Keratinocyte (primary cell): ENCODE measurements at places on chromosomes 5 and 9.

DNA sequence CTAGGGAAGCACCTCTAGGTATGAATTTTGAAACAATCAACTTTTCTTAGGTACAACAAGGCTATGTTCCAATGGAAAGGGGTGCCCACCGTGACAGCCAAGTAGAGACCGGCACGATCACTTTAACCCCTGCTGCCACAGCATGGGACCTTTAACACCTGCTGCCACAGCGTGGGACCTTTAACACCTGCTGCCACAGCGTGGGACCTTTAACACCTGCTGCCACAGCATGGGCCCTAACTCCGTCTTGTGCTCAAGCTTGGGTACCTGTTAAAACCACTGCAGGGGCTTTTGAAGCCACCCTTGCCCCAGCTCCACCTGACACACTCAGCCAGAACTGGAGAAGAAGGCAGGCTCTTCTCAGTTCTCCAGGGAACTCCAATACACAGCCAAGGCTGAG, 18.2 kb upstream of the MXD3 start:
- DNase-seq: no peak

GRCh38 chr5:68216245-68217046, 890 bp downstream of the PIK3R1 start:
- DNase-seq: no peak

- no peak for DNase-seq
These were observed 489.8 kb downstream of the MAT2B start for GRCh38 chr5:163995206-163995605.

- peak; percentile 78 for DNase-seq
These were observed 50.2 kb downstream of the C9orf50 start for GRCh38 chr9:129570450-129571297.

GRCh38 chr5:32115985-32116384, 58.1 kb downstream of the GOLPH3 start:
- no peak for DNase-seq

DNA sequence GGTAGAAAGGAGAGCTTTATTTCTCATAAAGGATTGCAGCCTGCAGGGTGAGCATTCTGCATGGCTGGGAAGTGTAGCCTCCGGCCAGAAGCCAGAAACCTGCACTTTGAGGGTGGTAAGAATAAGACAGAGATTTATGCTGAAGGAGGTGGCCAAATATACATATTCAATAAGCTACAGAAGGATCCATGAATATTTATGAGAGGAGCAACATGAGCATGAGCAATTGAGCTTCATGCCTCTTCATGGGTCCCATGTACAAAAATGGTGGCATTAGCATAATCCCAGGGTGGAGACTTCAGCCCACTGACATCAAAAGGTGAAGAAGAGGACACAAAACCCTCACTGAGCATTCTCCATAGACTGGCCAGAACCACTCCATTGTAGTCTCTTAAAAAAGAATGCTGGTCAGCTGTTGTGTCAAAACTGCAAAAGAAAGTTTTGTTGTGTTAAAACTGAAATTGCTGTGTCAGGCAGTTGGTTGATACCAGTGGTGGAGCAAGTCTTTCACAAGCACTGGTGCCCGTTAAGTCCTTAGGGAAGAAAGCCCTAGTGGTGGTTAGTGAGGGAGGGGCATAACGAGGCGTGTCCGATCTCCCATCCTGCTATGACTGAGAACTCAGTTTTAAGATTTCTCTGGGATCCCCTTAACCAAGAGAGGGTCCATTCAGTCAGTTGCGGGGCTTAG, 160.8 kb upstream of the MAP1B start:
- no peak for DNase-seq

GRCh38 chr9:84597131-84597530, 72.4 kb upstream of the NTRK2 start:
- DNase-seq: no peak

GRCh38 chr5:104540448-104540847, 977.9 kb upstream of the NUDT12 start:
- no peak for DNase-seq

DNA sequence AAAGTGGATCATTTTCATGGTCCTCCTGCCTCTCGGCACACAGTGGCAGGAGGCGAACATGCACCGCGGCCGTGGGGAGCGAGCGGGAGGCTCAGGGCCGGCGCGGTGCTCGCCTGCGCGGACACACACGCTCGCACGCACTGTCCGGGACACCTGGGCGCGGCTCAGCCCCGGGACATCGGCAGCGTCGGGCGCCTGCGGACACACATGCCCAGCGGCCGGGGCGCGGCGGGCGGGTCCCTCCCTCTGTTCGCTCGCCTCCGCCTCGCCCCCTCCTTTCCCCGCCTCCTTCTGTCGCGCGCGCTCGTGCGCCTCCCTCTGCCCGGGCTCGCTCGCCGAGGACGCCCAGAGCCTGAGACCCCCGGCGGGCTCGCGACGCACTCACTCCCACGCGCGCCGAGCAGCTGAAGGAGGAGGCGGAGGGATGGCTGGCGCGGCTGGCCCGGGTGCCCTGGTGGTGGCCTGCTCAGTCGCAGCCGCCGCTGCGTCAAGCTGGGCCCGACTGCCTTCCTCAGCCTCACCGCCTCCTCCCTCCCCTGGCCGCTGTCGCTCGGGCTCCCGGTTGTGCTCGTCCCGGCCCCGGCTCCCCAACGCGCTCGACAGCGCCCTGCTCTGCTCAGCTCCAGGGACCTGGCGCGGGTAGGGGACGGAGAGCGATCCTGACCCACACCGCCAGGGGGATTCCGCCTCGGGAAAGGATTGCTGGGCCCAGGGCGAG, at the start of gene FRMD3:
Gene FRMD3, minus strand, starts transcription at position 230 of the 718 bp plus-strand sequence. Its CDS starts 170 bp downstream, at position 60.
- DNase-seq: no peak

GRCh38 chr5:158074992-158075769, 216.2 kb upstream of the CLINT1 start:
- no peak for DNase-seq

DNA sequence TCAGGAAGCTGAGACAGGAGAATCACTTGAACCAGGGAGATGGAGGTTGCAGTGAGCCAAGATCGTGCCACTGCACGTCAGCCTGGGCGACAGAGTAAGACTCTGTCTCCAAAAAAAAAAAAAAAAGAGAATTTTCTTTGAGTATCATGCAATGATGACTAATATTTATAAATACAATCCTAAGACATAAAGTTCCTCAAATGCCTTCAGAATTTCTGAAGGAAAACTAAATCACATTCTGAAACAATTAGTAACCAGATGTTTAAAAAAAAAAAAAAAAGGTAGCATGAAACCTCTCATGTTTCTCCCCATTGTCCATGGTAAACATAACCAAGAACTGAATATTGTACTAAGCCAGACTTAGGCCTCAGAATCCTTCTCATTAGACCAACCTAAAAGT, 23.1 kb downstream of the MLLT3 start:
- no peak for DNase-seq

- no peak for DNase-seq
These were observed 117.8 kb upstream of the SARDH start for GRCh38 chr9:133855802-133856521.

- DNase-seq: peak; percentile 85
These were observed 15.6 kb downstream of the DNM1 start for GRCh38 chr9:128218518-128219389.

- no peak for DNase-seq
These were observed 60.3 kb upstream of the RIOK2 start for GRCh38 chr5:97243353-97243752.

- DNase-seq: no peak
These were observed 74.1 kb upstream of the PIK3R1 start for GRCh38 chr5:68141494-68141893.

GRCh38 chr5:33894566-33894965, 2.8 kb upstream of the ADAMTS12 start:
- DNase-seq: no peak

- no peak for DNase-seq
These were observed 147.5 kb upstream of the SHB start for GRCh38 chr9:38216572-38216971.

- DNase-seq: no peak
These were observed 68.3 kb downstream of the SERINC5 start for GRCh38 chr5:80187421-80188090.

DNA sequence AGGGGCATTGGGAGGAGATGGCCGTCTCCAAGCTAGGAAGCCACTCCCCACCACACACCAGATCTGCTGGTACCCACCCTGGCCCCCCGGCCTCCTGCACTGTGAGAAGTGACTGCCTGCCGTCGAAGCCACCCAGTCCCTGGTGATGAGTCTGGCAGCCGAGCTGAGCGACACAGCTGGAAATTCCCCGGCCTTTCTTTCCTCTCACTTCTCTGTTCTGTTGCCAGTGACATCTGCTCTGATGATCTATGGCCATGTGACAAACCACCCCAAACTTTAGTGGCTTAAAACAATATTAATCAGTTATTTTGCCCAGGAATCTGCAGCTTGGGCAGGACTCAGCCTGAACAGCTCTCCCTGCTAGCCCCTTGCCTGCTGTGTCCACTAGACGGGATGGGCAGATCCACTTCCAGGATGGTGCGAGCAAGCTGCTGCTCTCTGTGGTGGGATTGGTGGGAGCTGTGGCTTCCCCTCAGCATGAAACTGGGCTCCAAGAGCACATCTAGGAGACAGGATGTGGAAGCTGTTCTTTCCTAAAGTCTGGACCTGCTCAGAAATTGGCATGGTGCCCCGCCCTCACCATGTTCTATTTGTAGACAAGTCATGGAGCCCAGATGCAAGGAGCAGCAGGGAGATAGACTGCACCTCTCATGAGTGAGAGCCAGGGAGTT, 211.2 kb downstream of the GADD45G start:
- no peak for DNase-seq

DNA sequence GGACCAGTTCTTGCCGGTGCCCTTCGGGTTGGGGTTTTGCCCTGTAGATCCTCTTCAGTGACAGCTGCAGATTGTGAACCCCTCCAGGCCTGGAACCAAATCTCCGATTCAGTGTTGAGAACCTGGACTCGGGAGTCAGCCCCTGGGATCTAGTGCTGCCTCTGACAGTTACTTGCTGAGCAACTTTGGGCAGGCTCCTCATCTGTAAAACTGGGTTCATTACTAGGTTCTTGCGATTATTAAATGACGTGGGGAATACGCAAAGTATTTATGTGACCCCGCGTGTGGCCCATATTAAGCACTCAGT, 600 bp downstream of the ERCC6L2 start:
- no peak for DNase-seq

DNA sequence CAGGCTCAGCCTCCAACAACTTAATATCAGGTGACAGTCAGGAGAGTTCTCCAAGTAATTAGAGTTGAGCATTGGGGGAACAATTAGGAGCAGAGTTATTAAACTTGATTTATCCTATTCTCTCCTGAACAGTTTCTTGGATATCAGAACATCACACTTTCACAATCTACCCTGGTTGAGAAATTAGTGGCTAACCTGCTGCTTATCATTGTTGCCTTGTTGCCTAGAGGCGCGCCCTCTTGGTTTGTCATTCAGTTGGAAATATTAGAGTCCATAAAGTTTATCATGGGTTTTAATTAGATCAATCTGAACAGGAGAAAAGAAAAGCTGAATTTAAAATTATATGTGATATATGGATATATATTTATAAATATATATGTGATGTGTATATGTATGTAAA, 291.1 kb downstream of the CCDC171 start:
- DNase-seq: no peak

- no peak for DNase-seq
These were observed 471.3 kb downstream of the MTRR start for GRCh38 chr5:8340261-8340660.

- no peak for DNase-seq
These were observed 45.9 kb upstream of the HMCN2 start for GRCh38 chr9:130219661-130220096.

- no peak for DNase-seq
These were observed 279.7 kb downstream of the GLIS3 start for GRCh38 chr9:4020038-4020754.

DNA sequence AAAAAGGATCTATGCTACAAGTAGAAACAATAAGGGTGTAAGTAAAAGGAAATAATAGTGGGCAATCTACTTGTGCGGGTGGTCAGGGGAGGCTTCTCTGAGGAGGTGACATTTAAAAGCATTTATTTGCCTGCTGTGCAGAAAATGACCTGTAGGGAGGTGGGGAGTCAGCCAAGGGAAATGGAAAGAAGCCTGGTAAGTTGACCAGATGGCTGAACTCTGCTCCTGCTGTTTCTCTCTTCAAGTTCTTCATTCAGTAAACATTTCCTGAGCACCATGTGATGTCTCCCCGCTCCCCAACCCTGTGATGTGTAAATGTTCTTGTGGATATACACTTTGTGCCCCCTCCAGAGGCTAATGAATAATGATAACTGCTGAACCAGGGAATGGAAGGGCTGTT, 9.9 kb upstream of the SPIN1 start:
- DNase-seq: no peak

DNA sequence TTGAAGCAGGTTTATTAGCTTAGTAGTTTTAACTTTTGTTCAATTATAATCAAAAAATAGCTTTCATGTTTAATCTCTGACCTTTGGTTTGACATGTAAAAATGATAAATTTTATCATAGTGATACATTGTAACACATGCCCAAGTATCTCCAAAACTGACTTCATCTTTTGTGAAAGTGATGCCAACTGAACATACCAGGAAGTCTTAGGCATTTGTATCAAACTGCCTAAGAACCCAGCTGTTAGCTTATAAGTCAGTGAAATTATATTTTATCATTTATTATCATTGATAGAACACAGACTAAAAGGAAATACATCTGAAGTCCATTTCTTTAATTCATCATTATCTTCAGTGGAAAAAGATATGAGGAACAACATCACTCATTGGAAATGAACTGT, 39.1 kb downstream of the NIPBL start:
- no peak for DNase-seq

DNA sequence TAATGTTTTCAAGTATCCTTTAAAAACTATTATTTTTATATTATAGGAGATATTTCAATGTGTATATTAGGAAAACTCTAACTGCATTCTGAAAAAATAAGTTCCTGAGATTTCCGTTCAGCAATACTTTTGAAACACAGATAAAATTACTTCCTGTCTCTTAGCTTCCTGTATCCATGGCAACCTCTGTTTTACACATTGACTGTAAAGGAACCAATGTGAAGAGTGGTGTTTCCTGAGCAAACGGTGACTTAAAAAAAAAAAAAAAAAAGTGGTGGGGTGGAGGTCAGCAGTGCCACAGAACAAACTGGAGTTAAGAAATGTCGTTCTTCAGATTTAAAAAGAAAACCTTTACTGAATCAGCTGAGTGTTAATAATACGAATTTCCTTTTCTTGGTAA, at the start of gene LRRC70:
Gene LRRC70, plus strand, starts transcription at position 280 of the 400 bp plus-strand sequence. CDS start 620 bp downstream, outside the sequence.
- no peak for DNase-seq

DNA sequence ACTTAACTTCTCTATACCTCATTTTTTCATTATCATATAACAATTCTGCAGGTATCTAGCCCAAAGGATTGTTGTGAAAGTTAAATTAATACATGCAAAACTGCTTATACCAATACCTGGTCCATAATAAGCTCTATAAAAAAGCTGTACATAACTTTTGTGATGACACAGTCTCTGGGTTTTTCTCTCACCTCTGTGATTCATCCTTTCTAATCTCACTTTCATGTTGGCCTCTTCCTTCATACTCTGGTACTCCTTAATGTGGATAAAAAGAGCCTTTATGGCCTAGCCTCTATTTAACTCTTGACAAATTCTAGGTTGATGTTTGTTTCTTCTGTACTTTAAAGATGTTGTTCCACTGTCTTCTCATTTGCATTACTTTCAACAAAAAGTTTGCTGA, 162.9 kb upstream of the ACOT12 start:
- no peak for DNase-seq
